ENCODE measurements at places on chromosomes 1 and 21.

DNA sequence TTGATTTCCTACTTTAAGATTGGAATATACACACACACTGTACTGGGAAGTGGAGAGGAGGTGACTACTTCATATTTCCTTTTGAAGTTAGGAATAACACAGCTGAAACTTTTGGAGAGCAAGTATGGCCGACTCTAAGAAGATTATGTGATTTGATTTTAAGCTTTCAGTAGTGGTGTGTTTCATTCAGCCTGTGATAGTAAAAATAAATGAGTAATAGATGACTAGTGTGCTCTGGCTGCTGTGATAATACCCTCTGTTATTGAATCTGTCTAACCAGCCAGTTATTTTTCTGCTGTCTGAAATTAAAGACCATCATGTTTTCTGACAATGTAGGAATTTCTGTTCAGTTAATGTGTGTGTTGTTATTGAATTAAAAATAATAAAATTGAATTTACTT is 48.3 kb downstream of the CTTNBP2NL start:
- DNase-seq: peak; percentile 79

- DNase-seq: no peak
These were observed 1204.6 kb upstream of the TMPRSS15 start for GRCh38 chr21:19608101-19608621.

DNA sequence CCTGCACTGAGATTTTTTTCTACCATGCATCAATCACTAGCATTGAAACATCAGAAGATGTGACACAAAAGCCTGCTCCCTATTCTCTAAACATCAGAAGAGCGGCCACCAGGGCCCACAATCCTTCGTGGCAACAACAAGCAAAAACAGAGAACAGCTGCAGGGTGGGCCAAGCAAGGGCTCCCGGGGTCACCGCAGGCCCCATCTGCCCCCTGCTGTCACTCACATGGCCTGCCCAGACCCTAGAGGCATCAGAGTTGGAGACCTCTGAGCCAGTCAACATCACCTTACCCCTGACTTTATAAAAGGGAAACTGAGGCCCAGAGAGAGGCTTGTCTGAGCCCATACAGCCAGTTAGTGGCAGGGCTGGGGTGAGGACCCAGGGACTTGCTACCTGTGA is 1.8 kb downstream of the LAPTM5 start:
- no peak for DNase-seq

- DNase-seq: no peak
These were observed 267.2 kb downstream of the RHOU start for GRCh38 chr1:229002451-229002960.

DNA sequence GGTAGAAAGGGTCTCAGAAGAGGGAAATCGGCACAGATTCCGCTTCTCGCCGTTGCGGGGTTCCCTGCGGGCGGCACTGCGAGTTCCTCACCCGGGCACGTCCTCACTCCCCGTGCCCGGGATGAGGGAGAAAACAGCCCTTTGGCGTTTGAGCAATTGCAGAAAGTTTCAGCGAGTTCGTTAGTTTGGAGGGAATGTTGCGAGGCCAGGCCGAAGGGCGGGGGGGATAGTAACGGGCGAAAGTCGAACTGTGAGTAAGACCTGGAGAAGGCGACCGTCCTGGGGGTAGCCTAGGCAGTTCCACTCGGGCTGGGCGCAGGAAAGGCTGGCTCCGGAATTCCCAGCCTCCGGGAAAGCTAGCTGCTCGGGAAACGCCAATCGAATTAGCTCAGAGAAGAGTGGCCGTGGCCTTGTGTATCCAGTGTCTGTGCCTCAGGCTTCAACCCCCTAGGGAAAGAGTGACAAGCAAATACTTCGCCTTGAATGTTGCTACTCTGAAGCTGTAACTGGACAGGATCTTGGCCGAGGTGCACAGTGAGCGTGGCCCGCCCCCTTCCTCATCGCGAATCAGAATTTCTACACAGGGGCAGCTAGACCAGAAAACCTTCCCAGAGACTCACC is 787 bp downstream of the PTGFR start:
- DNase-seq: peak; percentile 53

- DNase-seq: peak; percentile 41
These were observed 36.4 kb downstream of the SLC2A7 start for GRCh38 chr1:8989821-8990220.

DNA sequence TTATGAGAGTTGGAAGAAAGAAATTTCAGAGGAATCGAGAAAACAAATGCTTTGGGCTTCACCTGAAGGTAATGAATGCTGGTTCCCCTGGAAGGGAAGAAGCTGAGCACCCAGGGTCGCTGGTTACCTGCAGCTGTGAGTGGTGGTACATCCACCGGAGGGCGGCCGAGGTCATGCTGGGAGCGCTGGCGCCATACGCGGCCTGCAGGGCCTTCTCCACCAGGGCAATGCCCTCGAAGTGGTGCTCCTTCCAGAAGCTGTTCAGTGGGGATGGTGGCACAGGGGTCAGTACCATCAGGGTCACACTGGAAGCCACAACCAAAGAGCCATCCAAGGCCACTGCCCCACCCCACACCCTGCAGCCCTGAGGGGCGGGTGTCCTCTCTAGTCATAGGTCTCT is 16.8 kb downstream of the MRTO4 start:
- no peak for DNase-seq

GRCh38 chr1:8911416-8912309 is 33.2 kb upstream of the ENO1 start:
- DNase-seq: peak; percentile 38

- peak; percentile 23 for DNase-seq
These were observed 14.3 kb upstream of the MED18 start for GRCh38 chr1:28314547-28314941.

GRCh38 chr21:29751473-29752185 is 188.2 kb downstream of the GRIK1 start:
- no peak for DNase-seq

DNA sequence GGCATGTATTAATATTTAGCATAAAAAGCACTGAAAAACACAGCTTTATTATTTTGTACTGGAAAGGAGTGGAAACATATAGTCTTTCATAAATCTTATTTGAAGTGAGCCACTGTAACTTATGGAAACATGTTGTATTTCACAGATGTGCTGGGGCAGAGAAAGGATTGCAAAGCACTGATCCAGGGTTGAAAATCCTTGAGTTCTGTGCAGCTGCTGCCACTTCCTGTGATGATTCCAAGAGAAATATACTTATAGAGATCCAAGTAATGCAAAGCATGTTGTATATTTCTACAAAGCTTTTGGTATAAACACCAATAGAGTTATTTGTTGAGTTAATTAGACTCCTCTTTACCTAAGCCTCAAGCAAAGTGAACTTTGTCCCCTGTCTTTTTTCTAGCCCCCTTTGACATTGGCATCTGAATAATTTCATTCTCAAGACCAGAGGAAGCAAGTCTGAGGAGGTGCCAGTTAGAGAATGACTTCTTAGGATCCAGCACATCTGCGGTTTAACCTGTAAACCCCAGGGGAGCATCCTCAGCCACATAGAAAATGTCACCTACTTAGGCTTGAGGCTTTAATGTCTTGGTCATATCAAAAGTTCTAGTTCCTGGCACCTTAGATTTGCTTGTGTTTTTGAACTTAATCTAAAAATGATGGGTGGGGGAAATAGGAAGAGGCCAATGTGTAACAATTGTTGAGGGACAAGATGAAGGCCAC is 173.3 kb downstream of the FASLG start:
- DNase-seq: no peak

DNA sequence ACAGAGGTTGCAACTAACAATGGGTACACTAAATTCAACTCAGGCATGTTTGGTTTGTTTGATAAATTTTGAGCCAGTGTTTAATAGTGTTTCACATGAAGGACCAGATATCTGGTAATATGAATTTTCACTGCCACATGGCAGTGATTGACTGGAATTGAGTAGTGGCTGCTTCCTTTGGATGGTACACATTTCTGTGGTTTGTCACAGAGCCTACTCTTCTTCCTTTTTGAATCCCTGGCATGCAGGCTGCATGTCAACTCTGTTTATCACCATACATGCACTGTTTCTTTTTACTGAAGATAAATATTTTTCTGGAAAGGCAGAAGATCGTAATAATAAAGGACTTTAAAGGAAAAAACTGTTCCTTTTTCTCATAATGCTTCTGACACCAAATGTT is 35.5 kb downstream of the SDCCAG8 start:
- no peak for DNase-seq

DNA sequence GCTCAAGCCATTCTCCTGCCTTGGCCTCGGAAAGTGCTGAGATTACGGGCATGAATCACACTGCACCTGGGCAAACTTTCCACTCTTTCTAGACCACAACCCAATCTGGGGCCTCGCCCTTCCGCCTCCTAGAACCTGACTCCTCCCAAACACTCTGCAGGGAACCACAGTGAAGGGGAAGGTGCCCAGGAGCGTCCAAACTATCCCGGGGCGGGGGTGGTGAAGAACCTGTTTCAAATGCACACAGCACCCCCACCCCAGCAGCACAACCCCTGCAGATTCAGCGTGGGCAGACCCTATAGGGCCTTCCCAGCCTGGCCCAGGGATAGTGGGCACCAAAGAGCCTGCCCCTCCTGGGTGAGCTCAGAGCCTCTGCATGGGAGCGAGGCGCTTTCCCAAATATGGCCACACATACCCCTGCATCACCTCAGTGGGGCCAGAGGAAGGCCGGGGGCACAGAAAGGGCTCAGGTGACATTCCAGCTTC is 86.9 kb downstream of the STUM start:
- no peak for DNase-seq

DNA sequence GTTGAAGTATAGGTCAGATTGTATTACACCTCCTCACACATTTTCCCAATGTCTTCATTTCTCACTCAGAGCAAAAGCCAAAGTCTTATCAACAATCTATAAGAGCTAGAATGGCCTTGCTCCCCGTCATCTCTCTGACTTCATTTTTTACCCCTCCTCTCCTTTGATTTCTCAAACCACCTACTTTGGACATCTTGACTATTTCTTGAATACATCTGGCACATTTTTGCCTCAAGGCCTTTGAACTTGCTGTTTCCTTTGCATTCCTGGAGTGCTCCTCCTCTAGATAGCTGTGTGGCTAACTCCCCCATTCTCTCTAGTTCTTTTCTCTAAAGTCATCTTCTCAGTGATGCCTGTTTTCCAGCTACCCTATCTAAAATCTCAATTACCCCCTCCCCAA is 7.2 kb upstream of the XCL2 start:
- peak; percentile 11 for DNase-seq

DNA sequence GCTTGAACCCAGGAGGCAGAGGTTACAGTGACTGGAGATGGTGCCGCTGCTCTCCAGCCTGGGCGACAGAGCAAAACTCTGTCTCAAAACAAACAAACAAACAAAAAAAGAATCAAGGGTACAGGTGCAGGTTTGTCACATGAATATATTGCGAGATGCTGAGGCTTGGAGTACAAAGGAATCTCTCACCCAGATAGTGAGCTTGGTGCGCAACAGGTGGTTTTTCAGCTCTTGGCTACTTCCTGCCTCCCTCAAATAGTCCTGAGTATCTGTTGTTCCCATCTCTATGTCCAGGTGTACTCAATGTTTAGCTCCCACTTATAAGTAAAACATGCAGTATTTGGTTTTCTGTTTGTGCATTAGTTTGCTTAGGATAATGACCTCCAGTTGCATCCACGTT is 173.9 kb upstream of the CACYBP start:
- DNase-seq: no peak

DNA sequence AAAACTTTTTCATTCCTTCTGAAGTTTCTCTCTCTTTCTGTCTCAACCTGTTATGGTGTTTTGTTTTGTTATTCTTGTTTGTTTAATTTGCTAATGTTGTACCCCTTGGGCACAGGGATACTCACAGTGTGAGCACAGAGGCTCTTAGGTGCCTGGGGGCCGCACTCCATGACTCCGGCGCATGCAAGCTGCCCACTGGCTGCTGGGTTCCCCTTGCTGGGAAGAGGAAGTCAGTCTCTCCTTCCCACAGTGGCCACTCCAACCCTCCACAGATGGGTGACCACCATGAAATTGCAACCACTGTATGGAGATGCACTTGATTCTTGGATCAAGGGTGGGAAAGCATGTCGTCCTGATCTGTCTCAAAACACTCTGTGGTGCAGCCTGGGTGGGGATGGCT is 4.6 kb upstream of the CD1A start:
- no peak for DNase-seq

GRCh38 chr1:11514366-11514765 is 35.4 kb downstream of the DISP3 start:
- no peak for DNase-seq

- no peak for DNase-seq
These were observed at the start of gene C1orf226 for GRCh38 chr1:162381383-162381782. TSS of gene C1orf226 (plus strand) at chr1:162381728. CDS start at chr1:162381902, 174 bp downstream.

DNA sequence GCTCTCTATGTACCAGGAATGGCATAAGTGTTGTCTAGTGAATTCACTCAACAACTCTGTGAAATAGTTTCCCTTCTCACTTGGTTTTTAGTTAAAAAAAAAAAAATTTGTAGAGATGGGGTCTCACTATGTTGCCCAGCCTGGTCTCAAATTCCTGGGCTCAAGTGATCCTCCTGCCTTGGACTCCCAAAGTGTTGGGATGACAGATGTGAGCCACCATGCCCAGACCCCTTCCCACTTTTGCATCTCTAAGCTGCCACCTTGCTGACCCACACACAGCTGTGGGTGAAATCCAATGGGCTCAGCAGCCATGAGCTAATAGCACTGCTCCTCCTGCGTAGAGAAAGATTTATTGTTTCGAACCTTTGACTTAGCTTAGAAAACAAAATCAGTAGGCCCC is 33.5 kb downstream of the NEK2 start:
- no peak for DNase-seq

DNA sequence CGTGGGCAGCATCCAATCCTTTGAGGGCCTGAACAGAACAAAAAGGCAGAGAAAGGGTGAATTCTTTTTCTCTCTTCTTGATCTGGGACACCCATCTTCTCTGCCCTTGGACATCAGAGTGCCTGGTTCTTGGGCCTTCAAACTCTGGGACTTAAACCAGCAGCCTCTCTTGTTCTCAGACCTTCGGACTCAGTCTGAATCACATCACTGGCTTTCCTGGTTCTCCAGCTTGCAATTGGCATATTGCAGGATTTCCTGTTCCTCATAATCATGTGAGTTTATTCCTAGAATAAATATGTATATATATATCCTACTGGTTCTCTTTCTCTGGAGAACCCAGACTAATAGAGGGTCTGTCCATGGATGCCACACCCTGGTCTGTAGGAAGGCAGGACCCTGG is 16.3 kb upstream of the TENT5C start:
- DNase-seq: no peak

- DNase-seq: no peak
These were observed 13.9 kb downstream of the BSND start for GRCh38 chr1:55012661-55013060.

GRCh38 chr1:54165146-54165545 is 12.3 kb upstream of the CDCP2 start:
- DNase-seq: no peak

DNA sequence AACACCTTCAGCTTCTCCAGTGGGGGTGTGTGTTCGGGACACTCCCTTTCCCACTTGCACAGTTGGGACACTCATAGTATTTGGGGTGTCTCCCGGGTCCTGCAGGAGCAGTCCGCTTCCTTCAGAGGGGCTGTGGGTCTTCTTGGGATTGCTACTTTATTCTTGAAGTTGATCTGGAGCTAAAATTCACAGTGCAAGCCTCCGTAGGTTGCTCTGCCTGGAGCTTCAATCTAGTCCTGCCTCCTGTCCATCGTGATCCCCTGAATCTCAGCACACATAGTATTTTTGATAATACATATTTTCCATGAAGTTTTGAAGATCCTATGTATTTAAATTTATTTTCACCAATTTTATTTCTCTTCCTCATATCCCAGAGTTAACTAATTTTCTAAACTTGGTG is 902.1 kb downstream of the LTN1 start:
- DNase-seq: no peak

GRCh38 chr1:209235166-209235565 is 348.3 kb upstream of the CAMK1G start:
- no peak for DNase-seq

GRCh38 chr1:25691211-25691610 is 74.6 kb downstream of the MAN1C1 start:
- no peak for DNase-seq

All from iris pigment epithelial cell (primary cell).